ENCODE measurements at places on chromosomes 11 and 22.

DNA sequence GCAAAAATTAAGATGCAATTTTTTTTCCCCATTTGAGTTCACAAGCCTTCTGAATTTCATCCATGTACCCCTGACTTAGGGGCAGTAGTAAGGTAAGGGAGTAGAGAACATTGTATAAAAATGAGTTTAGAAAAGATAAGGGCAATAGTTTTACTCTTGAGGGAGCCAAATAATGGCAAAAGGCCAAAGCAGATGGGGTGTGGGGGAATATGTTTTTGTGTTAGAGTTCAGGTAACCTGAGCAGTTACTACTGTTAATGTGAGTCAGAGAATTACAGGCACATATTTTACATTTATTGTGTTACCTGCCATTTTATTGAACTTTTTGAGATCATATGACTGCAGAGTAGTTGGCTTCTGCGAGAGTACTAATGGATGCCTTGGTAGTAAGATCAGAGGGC, 3.1 kb downstream of the EED start:
- DNase-seq, result no peak

DNA sequence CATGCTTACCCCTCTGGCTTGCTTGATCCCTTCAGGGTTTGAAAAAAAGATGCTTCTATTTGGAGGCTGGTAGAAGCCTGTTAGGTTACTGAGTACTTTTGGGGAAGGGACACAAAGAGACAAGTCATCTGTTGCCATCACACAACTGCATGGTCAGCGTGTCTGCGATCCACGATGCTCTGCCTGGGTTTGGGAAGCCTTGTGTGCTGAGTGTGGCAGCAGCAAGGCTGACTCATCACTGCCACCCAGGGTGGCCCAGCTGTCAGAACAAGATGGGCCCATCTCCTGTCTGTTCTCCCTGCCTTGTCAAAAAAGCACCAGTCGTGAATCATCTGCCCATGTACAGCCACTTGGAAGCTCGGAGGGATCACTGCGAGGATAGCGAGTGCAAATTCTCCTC, 26.2 kb downstream of the UBASH3B start:
- DNase-seq, result no peak

- DNase-seq, result peak; percentile 79
Measured at GRCh38 chr11:110296226-110297075, at the start of gene RDX. RDX (minus strand) TSS chr11:110296614; CDS start chr11:110279692, 16,922 bp downstream.

- no peak for DNase-seq
Measured at GRCh38 chr22:28358312-28358711, 321.3 kb downstream of the TTC28 start.

- no peak for DNase-seq
Measured at GRCh38 chr11:35281169-35281688, 138.1 kb downstream of the SLC1A2 start.

Measured in occipital lobe (tissue), 3 donors.